ENCODE measurements at places on chromosomes 13 and 19.
A peak's percentile ranks its signal among the peaks of the same experiment; 100 is the strongest.

DNA sequence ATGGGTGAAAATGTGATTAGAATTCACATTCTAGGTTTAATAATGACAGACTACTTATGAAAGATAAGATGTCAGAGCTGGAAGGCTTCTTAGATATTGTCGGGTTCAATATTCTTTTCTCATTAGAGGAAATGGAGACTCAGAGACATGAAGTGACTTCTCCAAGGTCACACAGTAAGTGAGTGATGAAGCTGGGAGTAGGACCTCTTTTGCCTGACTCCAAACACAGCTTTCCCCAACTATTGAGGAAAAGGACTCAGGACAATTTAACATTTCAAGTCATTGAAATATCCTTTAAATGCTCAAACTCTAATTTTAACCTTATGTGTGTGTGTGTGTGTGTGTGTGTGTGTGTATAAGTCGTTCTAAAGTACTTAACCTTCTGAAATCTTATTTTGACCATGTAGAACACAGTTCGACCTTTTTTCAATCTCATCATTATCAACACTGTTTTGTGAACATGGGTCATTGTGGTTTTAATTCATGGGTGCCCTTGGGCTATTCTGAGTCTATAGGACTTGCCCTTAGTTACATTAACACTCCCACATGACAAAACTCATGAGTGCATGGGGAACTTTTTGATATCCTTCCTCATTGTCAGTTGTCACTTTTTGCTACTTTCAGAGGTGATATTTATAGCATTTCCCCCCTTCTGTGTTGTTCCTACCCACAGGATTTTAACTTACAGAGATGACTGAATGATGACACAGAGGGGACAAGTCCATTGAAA lies 53.0 kb downstream of the LRCH1 start:
- no peak for DNase-seq

DNA sequence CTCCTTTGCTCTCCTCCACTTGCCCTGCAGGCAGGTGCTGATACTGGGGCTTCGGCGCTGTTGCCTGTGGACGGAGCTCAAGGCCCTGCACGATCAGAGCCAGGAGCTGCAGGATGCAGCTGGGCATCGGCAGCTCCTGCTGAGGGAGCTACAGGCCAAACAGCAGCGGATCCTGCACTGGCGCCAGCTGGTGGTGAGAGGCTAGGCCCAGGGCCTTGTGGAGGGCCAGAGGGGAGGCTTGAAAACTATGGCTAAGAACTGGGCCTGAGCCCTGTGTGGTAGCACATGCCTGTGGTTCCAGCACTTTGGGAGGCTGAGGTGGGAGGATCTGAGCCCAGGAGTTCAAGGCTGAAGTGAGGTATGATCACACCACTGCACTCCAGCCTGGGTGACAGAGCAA lies 6.3 kb downstream of the HAUS5 start:
- DNase-seq, result no peak

DNA sequence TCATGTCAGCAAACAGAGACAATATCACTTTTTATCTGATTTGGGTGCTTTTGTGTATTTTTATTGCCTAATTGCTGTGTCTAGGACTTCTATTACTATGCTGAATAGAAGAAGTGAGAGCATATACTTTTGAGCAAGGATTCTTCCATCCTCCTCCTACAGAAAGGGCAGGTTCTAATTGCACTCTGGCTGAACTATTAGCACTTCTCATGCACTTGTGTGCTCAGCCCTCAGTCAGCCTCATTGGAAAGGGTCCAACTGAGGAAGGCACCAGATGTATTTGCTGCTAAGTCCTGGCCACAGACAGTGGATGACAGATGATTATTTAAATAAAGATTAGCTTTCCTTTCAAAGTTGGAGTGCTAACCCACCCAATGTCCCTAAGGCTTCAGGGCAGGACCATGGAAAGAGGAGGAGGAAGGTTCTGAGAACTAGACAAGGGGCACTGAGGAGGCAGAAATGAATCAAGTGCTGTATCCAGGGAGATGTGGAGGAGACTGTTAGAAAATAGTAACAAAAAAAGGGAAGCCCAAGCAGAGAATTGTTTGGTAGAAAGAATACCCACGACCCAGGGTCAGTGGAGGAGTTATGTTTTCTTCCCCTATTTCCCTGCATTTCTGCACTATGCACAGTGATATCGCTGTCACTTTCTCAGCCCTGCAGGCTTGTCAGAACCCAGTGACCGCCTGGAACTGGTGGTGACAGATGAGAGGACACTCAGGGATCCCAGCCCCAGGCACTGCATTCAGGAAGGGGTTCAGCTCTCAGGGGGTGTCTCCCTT lies 8.0 kb downstream of the LILRB4 start:
- DNase-seq, result no peak

GRCh38 chr13:99913167-99913566 lies 58.4 kb downstream of the ZIC5 start:
- DNase-seq, result peak; percentile 53

DNA sequence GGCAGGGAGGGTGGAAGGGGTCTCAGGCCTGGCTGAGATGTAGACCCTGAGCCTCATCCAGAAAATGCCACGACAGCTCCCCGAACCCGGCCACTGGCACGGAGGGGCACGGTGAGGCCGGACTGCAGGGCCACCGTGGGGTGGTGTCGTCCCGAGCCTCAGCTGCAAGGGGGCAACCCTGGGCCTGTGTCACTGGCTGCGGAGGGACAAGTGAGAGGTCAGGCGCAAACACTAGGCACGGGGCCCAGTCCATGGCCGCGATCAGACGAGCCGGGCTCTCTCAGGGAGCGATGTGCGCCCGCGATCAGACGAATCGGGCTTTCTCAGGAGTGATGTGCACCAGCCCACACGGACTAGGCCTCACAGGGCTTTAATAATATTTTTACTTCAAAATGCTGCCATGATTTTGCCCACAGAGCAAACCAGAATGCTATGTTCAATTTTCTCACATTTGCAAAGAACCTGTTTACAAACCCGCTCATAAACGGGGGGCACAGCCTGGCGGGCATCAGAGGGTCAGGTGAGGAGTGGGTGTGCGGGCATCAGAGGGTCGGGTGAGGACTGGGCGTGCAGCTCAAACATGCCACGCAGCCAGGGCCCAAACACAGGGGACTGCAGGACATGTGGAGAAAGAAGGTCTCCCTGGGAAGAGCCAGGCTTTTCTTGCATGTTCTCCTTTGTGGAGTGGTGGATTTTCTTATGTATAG lies 42.6 kb upstream of the C13orf46 start:
- no peak for DNase-seq

- DNase-seq, result no peak
Measured at GRCh38 chr19:16327501-16327900, 2.9 kb downstream of the KLF2 start.

DNA sequence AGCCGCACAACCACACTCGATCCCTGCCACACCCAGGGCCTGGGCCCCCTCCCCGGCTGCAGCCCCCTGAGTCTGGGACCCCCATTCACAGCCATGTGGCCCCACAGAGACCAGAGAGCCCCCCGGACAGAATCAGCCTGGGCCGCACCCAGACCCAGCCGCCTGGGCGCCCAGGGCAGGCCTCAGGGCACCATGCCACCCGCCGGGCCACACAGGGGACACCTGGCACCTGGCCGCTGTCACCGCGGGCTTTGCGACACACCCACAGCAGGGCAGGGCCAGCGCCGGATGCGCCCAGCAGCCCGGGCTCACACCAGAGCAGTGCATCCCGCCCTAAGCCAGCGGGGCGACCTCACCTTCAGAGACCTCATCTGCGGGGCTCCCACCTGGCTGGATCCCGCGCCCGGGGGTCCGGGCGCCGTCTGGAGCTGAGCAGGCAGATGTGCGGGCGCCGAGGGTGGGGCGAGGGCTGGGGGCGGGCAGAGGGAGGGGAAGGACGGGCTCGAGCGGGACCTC lies 443 bp downstream of the TBXA2R start:
- no peak for DNase-seq

GRCh38 chr19:29596885-29597525 lies 9.1 kb upstream of the POP4 start:
- peak; percentile 46 for DNase-seq

- DNase-seq, result no peak
Measured at GRCh38 chr19:47507924-47508553, 6.8 kb downstream of the NAPA start.

DNA sequence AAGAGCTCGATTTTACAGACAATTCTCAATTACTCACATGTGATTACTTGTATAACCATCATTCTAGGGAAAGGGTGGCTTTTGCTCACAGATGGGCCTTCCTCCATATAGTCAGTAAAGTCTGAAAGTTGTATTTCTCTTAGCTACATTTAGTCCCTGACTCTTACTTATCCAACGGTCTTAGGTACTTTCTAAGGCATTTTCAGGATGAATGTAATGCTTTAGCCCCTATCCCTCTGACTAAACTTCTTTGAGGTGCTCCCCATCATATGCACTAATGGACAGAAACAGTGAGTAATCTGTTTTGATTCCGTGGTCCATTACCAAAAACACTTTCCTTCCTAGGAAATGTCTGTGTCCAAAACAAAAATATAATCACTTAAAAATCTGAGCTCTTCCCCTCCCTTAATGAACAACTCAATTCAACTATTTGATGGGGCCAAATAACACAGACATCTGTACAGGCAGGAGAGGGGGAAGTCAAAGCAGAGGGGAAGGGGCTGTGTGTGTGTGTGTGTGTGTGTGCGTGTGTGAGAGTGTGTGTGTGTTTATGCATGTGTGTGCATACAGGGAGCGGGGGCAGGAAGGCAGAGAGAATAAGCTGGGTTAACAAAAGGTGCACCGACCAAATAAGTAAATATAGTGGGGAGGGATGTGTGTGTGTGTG lies 84.9 kb downstream of the USP12 start:
- no peak for DNase-seq

GRCh38 chr19:51460164-51460992 lies 2.1 kb upstream of the SIGLEC8 start:
- DNase-seq, result peak; percentile 17

DNA sequence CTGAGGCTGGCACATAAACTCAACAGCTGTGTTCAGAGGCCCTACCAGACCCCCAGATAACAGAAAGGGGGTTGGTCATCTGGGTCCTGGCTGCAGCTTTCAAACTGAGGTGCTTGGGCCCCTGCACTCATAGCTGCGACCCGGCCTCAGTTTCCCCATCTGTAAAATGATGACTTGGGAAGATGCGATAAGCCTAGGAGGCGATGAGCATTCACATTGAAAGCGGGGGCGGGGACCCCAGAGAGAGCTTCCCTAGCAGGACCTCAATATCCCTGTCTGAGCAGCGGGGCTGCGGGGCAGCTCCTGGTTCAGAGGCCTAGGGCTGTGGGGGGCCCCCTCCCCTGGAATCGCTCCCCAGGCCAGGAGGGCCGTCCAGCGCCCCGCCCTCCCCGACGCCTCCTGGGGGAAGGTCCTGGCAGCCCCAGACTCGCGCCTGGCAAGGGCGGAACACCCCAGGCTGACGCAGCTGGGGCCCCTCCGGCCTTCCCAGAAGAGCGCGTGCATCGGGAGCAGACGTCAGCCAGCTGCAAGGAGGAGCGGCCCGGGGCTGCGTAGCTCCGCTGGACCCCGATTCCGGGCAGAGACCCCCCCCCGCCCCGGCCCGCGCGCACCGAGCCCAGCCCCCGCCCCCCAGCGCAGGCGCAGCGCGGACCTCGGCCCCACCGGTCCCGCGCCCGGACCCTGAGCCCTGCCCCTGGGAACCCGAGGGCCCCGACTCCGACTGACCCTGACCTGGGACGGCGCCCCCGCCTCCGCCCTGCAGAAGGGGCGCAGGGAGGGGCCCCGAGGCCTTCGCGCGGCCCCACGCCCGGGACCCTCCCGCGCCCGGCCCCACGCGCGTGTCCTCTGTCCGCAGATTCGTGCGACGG lies 3.5 kb downstream of the FSTL3 start:
- no peak for DNase-seq
